ENCODE measurements at places on chromosomes 2 and 18.

DNA sequence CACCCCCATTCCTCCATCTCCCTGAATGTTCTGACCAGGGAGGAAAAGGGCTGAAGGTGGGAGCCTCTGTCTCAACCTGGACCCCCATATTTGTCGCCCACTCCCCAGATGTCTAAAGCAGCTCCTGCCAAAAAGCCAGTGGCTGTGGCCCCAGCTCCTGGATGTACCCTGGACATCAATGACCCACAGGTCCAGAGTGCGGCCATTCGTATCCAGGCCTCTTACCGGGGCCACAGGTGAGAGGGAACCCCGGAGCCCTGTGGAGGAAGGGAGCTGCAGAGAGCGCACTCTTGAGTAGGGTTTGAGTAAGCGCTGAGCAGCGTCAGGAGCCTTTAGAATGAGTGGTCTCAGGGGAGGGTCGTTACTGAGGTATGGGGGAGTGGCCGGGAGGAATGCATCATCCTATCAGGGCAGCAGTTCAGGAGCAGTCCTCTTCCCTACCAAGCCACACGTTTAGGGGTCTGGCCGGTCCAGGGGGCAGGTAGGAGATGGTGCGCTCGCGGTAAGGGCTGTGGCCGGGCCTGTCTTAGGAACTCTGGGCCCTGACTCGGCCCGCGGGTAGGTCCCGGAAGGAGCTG lies 2.4 kb upstream of the GMPPA start:
- DNase-seq = no peak

GRCh38 chr2:237604960-237605359 lies 14.4 kb upstream of the RAB17 start:
- peak; percentile 43 for DNase-seq

- no peak for DNase-seq
Observed at GRCh38 chr2:239819974-239820555, 205.1 kb downstream of the NDUFA10 start.

DNA sequence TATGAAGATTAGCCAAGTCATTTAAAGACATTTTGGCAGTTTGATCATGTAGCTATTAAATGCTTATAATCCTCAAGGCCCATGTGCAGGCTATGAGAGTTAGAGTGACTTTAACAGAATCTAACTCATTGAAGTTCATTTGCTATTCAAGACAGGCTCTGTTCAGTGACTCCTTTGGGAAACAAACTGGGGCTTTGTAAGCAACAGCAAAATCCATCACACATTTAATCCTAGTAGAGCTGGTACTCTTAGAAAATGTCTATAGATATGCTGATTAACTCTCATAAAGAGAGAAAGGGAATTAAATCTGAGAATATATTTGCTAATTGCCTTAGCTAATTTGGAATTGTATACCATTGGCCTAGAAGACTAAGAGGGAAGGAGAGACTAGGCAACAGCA lies 182.8 kb upstream of the SESTD1 start:
- DNase-seq = no peak

DNA sequence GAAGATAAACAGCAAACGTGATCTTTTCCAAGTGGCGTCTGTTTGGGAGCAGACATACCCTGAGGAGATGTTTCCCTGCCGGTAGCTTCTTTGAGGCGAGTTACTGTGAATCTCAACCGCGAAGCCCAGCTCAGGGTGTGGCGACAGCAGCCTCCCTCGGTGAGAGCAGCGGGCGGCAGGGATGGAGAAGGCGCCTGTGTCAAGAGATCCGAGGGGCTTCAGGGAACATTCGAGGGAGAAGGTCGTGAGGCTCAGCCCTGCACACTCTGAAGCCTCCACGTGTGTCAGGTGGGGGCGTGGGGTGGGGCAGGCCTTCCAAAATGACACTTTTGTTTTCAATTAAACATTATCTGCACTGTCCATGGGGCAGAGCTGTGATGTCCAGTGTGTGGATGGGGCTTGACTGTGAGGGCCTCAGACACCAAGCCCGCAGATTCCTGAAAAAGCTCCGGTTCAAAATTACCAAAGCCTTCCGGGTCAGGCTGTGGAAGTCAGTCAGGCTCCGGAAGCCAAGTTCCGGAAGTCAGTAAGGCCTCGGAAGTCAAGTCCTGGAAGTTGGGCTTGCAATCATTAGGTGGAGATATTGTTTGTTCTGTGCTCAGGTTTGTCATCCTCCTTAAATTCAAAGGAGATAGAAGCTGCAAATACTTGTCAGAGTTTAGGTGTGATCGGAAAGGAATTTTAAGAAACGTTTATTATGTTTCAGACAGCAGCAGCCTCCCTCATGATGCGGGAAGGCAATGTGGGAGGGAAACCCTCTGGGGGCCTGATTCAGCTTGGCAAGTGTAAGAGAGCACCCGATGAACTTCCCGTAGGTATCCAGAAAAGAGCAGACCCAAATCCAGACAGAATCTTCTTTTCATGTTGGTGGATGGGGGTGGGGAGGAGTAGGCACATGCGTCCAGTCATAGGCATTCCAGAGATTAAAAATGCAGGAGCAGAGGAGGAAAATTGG lies 20.7 kb downstream of the SMIM21 start:
- DNase-seq = no peak

GRCh38 chr2:55703350-55703749 lies 9.7 kb upstream of the PNPT1 start:
- no peak for DNase-seq
